ENCODE measurements at places on chromosomes 3 and 15.

GRCh38 chr15:59611276-59612260 lies at the start of gene GCNT3:
GCNT3 (plus strand) TSS chr15:59611783; CDS start chr15:59618239, 6,456 bp downstream.
- no peak for DNase-seq

GRCh38 chr3:38095669-38096483 lies 41.1 kb downstream of the ACAA1 start:
- no peak for DNase-seq

- DNase-seq = no peak
These were observed 5.9 kb downstream of the NUP210 start for GRCh38 chr3:13414040-13414729.

DNA sequence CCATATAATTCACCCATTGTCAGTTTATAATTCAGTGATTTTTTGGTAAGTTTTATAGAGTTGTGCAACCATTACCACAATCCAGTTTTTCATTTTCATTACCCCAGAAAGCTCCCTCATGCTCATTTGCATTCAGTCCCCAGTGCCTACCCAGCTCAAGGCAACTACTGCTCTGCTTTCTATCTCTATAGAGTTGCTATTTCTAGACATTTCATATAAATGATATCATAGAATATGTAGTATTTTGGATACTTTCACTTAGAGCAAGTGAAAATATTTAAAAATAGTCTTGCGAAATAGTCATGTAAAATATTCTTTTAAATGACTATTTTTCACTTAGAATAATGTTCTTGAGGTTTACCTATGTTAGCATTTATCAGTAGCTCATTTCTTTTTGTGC lies 42.1 kb downstream of the ZNF654 start:
- no peak for DNase-seq

Measured in activated CD4-positive, CD25-positive, alpha-beta regulatory T cell treated with anti-CD3 and anti-CD28 coated beads, Interleukin-2, amount 50 U/mL, for 16 hours (primary cell).